Effector memory CD8-positive, alpha-beta T cell (primary cell): ENCODE measurements at places on chromosomes 2 and 18.

GRCh38 chr2:160609346-160609745 lies 115.7 kb upstream of the RBMS1 start:
- no peak for DNase-seq

- no peak for DNase-seq
Observed at GRCh38 chr18:57833441-57834101, 30.5 kb upstream of the ATP8B1 start.

DNA sequence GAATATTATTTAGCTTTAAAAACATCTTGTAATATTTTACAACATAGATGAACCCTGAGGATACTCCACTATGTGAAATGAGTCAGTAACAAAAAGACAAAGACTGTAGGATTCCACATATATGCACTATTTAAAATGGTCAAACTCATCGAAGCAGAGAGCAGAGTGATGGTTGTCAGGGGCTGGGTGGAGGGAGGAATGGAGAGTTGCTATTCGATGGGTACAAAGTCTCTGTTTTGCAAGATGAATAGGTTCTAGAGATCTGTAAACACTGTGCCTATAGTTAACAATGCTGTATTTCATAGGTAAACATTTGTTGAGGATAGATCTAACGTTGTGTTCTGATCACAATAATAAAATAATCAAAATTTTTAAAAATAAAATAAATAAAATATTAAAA lies 1675.9 kb upstream of the CELF4 start:
- no peak for DNase-seq

- DNase-seq = no peak
Observed at GRCh38 chr2:45591073-45591472, 20.0 kb downstream of the SRBD1 start.

GRCh38 chr2:11947956-11948355 lies 201.5 kb downstream of the LPIN1 start:
- DNase-seq = no peak

- no peak for DNase-seq
Observed at GRCh38 chr2:177165061-177165583, 47.5 kb upstream of the HNRNPA3 start.

- no peak for DNase-seq
Observed at GRCh38 chr2:177237932-177238331, 25.3 kb downstream of the HNRNPA3 start.
